D721Med (cell line): ENCODE measurements at places on chromosomes 16 and 17.
A peak's percentile ranks its signal among the peaks of the same experiment; 100 is the strongest.

DNA sequence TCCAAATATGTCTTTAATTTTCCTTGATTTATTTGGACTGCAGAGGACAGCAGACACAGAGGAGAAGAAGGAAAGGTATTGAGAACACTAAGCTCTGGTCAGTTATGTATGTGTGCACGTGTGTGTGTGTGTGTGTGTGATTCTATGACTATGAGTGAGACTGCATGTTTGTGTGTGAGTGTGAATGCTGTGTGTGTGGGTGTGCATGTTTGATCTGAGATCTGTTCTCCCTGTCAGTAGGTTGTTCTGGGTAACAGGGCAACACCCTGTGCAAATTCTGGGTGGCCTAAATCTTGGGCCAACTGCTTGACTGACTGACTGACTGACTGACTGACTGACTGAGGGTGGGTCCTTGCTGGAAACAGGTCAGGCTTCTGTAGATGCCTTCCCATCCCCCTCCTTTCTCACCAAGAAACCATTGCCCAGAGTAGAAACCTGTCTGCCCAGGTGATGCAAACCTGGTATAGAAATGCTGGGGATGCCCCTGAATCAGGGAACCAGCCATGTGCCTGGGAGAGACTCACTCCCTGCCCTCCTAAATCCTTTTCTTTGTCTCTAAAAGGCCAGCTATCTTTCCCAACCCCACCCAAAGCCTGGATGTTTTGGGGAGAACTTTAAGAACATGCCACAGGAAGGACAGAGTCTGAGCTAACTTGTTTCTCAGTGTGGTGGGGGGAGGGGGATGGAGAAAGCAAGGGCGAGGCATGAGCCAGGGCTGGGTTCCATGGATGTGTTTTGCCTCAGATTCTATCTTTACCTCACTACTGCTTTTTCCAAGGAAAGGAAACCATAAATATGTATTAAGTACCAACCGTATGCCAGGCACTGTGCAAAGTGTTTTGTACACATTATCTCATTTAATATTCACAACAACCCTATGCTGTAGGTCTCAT is 4.5 kb upstream of the NR1D1 start:
- DNase-seq: no peak

GRCh38 chr17:67411397-67411796 is 34.3 kb downstream of the PITPNC1 start:
- DNase-seq: no peak

- DNase-seq: no peak
Measured at GRCh38 chr16:75097941-75098901, 18.4 kb downstream of the LDHD start.

GRCh38 chr16:77344341-77344740 is 90.5 kb downstream of the ADAMTS18 start:
- DNase-seq: no peak

GRCh38 chr17:61809816-61810392 is 53.4 kb downstream of the BRIP1 start:
- DNase-seq: no peak

GRCh38 chr17:37365589-37365988 is 10.2 kb upstream of the C17orf78 start:
- DNase-seq: no peak

DNA sequence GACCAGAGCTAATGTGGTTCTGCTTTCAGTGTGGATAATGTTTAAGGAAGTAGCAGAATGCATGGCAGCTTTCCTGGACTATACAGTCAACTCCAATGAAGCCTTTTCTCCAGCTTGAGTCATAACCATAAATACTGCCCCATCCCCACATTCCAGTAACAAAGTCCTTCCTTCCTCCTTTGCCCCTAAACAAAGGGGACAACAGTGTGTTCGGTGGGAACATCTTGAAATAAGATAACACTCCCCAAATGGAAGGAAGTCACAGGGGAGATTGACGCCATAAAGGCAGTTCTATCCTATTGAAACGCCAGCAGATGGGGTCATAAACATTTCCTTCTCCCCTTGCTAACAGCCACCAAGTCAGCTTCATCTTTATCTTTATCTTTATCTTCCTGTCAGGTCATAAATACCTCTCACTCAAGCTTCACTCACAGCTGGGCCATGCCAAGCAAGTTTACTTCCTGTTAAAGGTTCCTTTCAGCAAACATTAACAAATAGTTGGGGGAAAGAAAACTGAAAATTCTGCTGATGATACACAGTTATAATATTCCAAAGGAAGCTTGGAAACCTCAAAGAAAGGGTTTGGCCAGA is 136.7 kb downstream of the SNX11 start:
- DNase-seq: no peak

GRCh38 chr16:27720731-27721530 is 171.0 kb downstream of the KATNIP start:
- DNase-seq: no peak

- no peak for DNase-seq
Measured at GRCh38 chr17:79808763-79809529, 12.1 kb upstream of the CBX8 start.

DNA sequence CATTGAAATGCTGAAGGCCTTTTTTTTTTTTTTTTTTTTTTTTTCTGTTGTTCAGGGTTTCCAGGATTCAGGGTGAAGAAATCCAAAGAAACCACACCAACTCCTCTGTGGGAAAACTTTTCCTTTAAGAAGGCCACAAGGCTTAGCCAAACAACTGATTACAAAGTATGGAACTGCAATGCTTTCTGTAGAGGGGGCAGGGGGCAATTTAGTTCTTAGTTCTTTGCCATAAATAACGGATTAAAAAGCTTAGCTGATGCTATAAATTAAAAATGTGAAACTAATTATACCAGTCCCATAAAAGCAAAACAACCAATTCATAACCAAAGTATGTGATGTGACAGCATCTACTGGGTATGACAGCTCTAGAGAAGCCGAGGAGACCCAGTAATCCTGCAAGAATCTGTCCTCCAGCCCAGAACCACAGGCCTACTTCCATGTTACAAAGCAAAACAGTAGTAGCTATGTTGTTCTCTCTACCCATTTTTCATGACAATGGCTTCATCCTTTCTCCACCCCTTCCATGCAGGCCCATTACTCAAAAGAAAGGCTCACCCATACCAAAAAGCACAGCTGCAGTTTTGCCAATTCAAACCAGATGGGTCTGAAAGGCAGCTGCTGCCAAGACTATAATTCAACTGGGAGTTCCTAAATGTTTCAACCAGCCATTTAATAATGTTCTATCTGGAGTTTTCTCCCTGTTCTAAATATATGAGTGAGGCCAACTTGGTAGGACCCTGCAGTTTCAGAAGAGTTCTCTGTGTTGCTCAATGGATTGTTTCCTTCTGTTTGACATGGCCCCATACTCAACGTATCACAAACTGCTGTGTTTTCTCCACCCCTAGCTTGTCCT is 167.1 kb upstream of the ZFHX3 start:
- DNase-seq: no peak

- no peak for DNase-seq
Measured at GRCh38 chr16:72896485-72897118, 151.3 kb downstream of the ZFHX3 start.

GRCh38 chr17:2850991-2851390 is 54.8 kb downstream of the RAP1GAP2 start:
- DNase-seq: no peak

DNA sequence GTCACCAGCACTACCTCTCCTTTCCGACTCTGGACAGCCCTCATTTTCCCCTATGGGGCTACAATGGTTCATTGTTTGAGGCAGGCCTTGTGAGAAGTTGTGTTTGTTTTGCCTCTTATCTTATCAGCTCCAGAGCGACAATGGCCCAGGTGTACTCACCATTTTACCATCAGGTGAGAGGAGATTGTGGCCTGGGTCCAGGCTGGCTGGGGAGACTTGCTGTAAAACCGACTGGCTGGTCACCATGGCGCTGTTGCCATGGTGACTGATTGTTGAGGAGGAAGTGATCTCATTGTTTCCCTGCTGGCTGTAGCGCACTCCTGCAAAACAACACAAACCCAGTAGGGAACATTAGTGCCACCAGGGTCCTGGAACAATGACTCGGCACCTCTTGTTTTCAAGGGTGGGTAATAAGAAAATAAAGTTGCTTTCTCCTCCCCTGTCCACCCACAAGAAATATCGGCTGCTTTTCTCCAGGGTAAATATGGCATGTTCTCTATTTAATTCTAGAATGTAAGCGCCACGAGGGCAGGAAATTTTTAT is 34.4 kb downstream of the HNF1B start:
- no peak for DNase-seq

DNA sequence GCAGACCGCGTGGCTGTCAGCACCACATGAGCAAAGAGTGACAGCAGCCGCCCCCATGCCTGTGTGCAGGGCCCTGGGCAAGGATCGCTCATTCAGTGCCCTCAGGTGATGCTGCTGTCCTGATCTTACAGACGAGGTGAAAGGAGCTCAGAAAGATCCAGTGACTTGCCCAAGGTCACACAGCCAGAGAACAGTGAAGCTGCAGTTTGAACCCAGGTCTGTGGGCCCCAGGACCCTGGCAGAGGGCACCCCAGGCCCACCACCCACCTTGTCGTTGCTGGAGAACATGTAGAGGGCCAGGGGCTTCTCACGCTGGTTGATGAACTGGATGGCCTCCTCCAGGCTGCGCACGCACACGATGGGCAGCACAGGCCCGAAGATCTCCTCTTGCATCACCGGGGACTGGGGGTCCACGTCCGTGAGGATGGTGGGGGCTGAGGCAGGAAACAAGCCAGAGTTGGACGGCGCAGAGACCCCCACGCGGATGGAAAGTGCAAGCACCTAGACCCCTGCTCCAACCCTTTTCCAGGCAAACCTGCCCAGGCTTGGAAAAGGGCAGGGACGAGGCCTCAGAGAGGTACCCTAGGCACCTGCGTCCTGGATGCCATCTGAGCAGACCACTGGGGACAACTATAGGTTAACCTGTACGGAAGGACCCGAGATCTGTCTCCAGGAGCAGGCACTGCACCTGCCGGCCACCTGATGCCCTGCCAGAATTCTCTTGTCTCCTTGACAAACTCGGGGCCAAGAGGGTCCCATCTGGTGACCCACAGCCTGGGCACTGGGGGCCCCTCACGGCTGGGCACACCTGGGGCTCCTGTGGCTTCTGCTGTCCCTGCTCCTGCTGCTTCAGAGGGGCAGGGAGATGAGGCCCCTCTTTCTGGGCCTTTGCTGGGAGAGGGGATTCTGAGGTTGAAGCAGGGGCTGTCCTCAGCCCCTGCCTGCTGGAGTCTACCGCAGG is 8.6 kb downstream of the ALDH3A1 start:
- no peak for DNase-seq

- DNase-seq: no peak
Measured at GRCh38 chr16:56174411-56174810, 16.9 kb upstream of the GNAO1 start.

GRCh38 chr17:81966343-81967243 is 5.6 kb upstream of the NOTUM start:
- no peak for DNase-seq

DNA sequence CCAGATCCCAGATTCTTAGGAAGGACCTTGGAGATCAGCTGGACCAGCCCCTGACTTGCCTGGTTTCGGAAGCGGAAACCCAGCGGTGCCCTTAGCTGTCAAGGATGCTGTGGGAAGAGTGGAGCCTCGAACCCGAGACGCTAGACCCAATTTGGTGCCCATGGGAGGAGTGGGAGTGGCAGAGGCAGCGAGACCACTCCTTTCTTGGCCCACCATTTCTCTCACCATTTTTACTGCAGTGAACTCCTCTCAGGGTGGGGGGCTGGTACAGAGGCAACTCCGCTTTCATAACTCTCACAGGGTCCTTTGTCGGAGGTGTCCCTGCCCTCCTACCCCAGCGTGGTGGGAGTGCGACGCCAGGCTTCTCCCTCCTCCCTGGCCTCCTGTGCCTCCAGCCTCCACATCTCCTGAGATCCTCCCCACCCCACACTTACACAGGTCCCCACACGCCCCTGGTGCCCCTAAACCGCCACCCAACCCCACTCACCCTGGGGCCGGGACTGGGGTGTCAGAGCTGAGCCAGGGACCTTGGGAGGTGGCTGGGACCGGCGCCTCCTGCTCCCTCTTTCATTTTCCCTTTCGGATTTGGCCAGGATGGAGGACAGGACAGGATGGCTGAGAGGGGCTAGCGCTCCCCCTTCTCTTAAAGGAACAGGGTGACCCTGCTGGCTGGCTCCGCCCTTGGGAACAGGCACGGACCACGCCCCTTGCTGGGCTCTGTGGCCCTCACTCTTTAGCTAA is at the start of gene GJD3:
TSS of gene GJD3 (minus strand) at position 617 of the 741 bp plus-strand sequence. CDS start 922 bp downstream, outside the sequence.
- peak; percentile 11 for DNase-seq

GRCh38 chr16:49599704-49600103 is 226.1 kb downstream of the C16orf78 start:
- DNase-seq: no peak

DNA sequence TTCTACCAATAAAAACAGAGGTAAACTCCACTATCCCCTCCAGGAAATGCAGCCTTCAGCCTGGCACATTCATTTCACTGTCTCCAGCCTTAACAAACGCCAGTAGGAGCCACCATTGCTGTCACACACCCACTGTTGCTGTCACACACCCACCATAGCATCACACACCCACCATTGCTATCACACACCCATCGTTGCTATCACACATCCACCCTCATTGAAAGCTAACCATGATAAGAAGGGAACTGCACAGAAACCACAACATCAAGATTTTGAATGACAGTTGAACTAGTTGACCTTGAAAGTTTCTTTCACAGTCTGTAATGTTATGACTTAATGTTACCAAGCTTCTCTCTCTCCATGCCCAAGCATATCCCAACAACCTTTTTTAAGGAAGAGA is 38.1 kb downstream of the SHCBP1 start:
- DNase-seq: no peak

DNA sequence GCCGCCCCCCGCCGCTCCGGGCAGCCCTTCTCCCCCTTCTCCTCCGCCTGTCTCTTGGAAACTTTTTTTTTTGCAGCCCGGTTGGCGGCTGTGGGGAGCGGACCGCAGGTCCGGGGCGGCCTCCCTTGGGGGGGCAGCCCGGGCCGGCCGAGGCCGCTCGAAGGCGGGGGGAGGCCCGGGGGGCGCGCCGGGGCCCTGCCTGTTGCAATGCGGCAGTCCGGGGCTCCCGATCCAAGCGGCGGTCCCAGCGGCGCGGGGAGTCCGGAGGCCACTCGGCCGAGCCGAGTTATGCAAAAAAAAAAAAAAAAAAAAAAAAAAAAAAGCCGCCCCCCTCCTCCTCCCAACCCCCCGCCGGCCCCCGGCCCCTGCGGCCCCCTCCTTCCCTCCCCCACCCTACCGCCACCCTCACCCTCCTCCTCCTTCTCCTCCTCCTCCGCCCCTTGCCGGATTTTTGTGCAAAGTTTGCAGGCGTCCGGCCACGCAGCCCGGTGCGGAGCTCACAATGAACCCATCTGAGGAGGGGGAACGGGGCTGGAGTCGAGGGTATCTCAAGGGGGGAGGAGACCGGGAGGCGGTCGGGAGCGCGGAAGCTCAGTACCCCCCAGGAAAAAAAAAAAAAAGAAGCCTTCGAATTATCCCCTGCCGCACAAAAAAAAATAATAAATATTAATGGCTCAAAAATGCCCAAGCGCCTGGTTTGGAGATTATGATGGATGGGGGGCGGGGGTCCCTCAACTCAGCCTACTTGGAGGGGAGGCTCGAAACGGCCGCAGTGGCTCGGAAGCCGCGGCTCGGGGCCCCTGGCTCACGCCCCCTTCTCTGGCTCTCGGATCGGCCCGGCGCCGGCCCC is at the start of gene ZNF423:
TSS of gene ZNF423 (minus strand) at position 291 of the 850 bp plus-strand sequence. CDS start 338 bp downstream, outside the sequence.
- DNase-seq: no peak

GRCh38 chr16:66447491-66447890 is 20.4 kb downstream of the BEAN1 start:
- DNase-seq: no peak

GRCh38 chr17:1413281-1413791 is 13.3 kb upstream of the YWHAE start:
- DNase-seq: no peak
